Transverse colon (tissue), 4 donors: ENCODE measurements at places on chromosomes 12 and 14.

DNA sequence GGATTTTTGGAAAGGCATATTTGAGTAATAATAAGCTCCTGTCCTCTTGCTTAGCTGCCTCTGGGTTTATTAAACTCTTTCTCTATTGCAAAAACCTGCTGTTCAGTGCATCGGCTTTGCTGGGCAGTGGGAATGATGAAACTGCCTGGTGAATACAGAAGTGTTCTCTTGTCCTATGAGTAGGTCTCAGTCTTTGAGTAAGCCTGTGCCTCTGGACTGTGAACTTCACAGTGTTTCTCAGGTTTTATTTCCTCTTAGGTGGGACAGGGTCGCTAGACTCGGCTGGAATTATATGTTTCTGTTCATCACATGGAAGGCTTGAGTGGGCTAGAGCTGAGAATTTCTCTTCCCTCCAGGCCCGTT lies 46.4 kb downstream of the CRADD start:
- DNase-seq = no peak

DNA sequence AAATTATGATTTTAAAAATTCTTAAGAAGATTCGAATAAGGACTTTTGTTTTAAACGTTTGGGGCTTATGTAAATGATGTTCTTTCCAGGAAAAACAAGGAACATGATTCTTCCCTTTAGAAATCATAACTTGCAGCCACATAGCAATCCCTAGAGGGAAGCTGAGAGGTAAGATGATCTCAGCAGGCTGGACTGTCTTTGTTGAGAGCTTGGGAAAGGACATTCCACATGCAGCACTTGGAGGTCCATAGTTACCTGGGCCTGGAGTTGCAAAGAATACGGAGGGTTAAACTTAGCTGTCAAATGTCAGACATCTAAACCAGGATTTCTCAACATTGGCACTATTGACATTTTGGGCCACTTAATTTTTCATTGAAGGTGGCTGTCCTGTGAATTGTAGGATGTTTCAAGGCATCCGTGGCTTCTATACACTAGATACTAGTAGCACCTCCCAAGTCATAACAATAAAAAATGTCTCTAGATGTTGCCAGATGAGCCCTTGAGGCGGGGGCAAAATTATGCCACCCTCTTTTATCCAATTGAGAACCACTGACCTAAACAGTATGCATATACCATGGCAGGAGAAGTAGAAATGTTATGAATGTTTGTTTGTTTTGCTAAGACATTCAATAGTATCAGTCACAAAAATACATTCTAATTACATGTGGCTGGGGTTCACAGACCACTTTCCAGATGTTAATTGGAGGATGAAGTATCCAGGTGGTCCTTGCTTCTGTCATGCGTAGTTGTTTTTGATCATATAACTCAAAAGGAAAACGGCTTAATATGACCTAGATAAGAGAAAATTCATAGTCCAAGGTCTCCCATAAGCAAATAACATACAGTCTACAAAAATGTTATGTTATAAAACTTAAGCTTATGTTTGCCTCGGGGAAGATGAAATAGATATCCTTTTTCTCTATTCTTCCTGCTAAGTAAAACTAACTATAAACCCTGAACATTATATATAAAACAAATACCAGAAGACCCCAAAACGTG lies 30.5 kb downstream of the TTC6 start:
- no peak for DNase-seq

DNA sequence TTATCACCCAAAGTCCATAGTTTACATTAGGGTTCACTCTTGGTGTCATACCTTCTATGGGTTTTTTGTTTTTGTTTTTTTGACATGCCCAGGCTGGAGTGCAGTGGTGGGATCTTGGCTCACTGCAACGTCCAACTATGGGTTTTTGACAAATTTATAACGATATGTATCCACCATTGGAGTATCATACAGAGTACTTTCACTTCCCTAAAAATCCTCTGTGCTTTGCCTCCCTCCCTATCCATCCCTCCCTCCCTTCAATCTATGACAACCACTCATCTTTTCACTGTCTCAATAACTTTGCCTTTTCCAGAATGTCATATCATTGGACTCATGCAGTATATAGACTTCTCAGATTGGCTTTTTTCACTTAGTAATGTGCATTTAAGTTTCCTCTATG lies 139.0 kb upstream of the CCDC198 start:
- no peak for DNase-seq

DNA sequence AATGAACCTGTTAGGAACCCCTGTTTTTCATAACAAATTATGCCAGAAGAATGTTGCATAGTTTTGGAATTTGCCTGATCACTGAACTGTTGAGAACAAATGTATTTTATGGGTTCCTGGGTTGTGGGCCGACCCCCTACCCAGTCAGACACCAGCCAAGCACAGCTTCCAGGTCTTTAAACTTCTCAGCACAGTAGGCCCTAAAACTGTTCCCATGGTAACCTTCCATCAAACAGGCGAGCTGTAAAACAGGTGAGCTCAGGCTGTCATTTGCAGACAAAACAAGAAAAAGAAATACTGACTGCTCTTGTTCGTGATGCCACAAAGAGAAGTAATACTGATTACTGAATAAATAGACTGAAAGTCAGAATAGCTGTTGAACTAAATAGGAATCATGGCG lies 147.0 kb downstream of the PTPRO start:
- no peak for DNase-seq

DNA sequence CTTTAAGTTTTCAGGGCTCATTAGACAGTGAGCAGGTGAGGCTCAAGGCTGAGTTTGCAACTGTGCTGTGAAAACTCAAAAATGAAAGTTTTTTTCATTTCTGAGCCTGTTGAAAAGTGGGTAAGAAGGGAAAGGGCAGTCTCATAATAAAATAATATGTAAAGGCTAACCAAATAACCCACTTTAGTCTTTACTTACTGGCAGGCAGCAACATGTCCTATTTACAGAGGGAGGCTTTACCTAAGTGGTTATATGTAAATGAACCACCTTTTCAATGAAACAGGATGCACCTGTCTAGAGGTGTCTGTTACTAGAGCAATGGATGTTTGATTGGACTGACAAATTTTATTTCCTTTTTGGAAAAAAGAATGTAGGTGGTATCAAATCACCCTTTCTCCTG lies 158.0 kb downstream of the ETV6 start:
- no peak for DNase-seq

- DNase-seq = no peak
Observed at GRCh38 chr12:101655393-101655792, 42.0 kb upstream of the CHPT1 start.

DNA sequence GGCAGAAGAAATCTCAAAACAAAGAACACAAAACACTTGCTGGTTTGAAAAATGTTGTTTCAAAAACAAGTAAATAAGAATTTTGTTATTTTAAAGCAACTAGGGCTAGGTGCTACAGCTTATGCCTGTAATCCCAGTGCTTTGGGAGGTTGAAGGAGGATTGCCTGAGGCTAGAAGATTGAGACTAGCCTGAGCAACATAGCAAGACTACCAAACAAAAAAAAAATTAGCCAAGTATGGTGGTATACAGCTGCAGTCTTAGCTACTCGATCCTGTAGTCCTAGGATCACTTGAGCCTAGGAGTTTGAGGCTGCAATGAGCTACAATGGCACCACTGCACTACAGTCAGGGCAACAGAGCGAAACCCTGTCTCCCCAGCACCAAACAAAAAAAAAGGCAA lies 32.6 kb upstream of the MTERF2 start:
- no peak for DNase-seq

DNA sequence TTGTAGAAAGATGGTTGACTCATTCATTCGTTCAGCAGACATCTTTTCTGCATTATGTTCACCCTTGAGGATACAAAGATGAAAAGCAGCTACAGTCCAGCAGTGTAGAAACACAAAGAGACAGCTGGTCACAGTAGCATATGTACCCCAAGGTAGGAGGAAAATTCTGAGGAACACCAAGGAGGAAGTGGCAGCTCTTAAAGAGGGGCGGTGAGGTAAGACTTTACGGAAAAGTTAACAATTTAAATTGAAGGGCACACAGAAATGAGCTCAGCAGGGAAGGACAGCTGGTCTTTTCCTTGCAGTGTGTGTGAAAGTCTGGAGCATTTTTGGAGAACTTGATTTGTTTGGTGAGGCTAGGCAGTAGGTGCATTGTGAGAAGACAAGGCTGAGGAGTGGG lies 3.5 kb downstream of the SLC35E3 start:
- no peak for DNase-seq

GRCh38 chr12:5718680-5719079 lies 226.4 kb downstream of the ANO2 start:
- no peak for DNase-seq
